Stimulated activated CD8-positive, alpha-beta memory T cell treated with anti-CD3 and anti-CD28 coated beads, Interleukin-15, amount 100 ng/mL, for 4 hours (primary cell): ENCODE measurements at places on chromosomes 2 and 18.

- no peak for DNase-seq
These were observed 170.4 kb downstream of the C1D start for GRCh38 chr2:67892339-67892846.

DNA sequence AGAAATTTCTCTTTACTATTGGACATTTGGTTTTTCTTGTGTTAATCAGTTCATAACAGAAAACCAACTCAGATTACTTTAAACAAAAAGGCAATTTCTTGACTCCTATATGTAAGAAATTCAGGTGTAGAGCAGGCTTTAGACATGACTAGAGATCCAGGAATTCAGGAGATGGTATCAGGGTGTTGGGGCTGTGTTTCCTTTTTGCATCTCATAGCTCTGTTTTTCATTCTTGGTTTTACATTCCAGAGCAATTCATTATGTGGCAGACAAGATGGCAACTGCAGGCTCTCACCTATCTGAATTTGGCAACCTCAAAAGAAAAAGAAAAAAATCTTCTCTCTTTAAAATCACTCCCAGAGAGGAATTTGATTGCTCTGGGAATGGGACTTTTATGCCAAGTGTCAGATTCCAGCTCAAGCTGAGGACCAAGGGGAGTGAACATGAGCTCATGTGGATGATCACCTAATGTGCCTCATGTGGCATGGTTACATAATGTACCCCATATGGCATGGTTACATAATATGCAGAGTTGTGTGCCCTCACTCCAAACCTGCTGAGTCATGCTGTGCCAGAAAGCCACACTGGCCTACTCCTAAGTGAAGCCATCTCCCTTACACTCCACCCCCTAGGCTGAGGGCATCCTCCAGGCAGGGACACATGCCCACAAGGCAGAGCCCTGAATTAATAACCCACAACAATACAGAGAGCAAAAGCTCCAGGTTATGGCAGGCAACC lies 282.7 kb downstream of the MBD2 start:
- DNase-seq: no peak

DNA sequence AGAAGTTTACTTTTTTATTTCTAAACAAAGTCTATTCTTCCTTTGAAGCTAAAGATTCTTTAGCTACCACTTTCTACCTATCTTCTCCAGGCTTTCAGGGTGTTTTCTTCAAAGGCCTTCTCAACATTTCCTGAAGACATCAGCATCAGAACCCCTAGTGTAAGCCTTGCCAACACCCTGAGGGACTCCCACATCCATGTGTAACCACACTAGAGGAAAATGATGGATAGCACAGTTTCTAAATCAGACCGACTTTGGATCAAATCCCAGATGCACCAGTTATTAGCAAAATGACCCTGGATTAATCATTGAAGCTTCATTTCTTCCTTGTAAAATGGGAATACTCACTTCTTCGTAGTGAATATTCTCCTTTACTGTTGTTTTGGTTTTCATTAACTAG lies 4.7 kb upstream of the TTN start:
- no peak for DNase-seq

DNA sequence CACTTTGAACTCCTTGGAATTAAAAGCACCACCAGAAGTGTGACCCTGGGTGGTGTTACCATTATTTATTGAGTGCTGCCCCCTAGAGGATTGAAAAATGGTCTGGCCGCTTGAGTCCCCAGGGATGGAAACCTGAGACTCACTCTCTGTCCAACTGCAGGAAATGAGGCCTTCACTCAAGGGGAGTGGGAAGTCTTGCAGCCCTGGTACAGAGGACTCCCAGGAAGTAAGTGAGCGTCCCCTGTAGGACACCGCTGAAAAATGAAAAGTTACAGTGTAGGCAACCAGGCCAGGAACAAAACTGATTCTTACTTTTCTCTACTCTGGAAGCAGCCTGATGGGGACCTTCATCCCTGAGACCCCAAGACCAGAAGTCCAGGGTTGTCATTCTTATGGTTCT lies 2.2 kb upstream of the NRP2 start:
- DNase-seq: no peak

DNA sequence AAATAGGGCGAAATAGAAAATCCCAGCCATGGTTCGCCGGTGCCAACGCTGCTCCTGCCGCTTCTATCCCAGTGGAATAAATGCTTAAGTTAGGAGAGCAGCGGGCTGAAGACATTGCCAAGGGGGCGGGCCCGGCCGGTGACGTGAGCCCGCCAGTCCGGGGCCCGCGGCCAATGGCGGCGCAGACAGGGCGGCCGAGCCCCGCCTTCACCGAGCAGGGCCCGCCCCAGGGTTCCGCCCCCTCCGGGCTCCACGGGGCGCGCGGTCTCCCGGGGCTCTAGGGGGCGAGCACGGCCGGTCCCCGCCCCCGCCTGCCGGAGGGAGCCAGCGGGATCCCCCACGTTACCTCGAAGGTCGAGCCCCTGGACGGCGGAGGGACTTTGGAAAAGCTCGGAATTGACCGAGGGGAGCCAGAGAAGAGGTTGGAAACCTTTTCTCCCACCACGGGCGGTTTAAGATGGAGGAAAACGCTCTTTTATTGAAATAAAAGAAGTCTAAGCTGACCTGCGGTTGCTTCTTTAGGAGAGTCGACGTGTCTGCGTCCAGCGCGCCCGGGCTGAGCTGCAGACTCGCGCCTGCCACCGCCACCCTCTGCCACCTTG lies at the start of gene EPHA4:
Gene EPHA4 (minus strand): TSS at position 86 of the 602 bp plus-strand sequence. CDS start 56 bp downstream, at position 30.
- DNase-seq: peak; percentile 70

- DNase-seq: no peak
These were observed 228.3 kb upstream of the ERBB4 start for GRCh38 chr2:212766921-212767320.

DNA sequence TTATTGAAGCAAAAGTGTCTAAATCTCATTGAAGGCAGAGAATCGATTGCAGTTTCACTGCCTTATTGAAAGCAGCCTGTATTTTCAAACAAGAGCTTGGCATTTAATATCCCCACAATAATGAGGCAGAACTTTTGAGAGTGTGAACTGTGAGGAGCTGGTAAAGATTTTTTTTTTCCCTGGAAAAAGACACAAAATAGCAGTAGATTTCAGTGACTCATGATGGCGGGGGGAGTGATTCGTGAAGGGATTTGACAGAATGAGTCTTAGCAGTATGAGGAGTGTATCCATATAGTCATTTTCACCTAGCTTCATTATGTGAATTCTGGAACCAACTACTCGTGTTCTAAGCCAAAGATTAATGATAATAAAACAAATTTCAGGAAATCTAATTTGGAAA lies 242.9 kb downstream of the ARL6IP6 start:
- no peak for DNase-seq

DNA sequence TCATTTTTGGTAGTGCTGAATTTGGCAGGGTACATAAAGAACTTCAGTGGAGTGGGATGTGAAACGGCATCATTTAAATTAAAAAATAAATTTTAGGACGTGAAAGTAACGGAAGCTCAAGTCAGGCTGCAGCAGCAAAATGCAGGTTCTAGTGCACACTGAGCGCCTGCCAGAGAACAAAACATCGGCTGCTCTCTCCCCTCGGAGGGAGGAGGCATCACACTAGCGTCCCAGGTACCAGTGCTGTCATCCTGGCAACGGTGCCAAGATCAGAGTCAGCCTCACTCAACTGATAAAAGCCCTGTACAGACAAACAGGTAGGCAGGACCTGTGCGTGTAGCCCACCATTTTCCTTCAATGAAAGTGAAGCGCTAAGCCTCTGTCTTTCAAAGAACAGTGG lies 261.5 kb downstream of the PTGR3 start:
- DNase-seq: no peak
